ENCODE measurements at places on chromosomes 7 and 10.

- no peak for DNase-seq
Measured at GRCh38 chr10:522350-522749, 167.1 kb downstream of the DIP2C start.

DNA sequence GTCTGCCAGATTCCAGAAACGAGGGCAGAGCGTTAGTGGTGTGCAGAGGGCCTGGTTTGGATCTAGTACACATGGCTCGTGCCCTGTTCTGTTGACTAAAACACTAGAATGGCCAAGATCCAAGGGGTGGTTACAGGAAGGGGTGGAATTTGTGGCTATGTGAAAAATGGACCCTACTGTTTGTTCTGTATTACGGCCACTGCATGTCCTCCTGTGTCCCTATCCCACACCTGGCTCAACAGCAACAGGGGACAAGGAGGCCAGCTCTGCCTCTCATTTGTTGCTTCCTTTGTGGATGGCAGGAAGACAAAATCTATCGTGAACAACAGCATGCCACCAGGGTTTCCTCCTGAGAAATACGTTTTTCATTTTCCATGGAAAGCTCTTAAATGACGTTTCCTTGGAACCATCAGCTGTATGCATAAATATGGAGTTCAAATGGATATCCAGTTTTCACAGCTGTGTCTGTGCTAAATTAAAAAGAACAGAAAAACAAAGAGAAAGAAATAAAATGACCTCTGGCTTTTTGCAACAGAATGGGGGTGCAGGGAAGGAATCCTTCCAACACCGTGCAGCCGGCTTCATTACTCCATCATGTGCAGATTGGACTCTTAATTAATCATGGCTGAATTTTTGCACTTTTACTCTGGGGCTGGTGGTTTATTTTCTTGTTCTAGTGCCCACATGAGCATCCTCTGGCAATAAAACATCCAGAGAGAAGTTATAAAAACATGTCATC lies 318.9 kb downstream of the CXCL12 start:
- no peak for DNase-seq

DNA sequence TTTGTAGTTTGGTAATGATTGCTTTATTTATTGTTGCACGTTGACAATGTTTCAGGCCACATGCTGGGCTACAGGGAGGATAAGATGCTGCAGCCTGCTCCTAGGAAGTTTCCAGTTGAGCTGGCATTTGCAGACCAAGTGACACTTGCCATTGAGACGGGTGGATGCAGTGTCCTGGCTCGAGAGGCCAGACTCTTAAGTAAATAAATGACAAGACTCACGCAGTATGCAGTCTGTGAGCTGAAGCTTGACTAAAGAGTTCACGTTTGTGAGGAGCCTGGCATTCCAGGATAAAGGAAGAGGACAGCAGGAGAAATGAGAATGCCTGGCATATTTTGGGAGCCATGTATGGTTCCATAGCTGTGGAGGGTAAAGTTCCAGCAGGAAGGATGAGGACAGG lies 105.8 kb downstream of the BAMBI start:
- DNase-seq, result no peak

- no peak for DNase-seq
Measured at GRCh38 chr10:16995867-16996529, 133.6 kb downstream of the CUBN start.

GRCh38 chr7:16698200-16698905 lies 52.4 kb downstream of the BZW2 start:
- DNase-seq, result no peak

DNA sequence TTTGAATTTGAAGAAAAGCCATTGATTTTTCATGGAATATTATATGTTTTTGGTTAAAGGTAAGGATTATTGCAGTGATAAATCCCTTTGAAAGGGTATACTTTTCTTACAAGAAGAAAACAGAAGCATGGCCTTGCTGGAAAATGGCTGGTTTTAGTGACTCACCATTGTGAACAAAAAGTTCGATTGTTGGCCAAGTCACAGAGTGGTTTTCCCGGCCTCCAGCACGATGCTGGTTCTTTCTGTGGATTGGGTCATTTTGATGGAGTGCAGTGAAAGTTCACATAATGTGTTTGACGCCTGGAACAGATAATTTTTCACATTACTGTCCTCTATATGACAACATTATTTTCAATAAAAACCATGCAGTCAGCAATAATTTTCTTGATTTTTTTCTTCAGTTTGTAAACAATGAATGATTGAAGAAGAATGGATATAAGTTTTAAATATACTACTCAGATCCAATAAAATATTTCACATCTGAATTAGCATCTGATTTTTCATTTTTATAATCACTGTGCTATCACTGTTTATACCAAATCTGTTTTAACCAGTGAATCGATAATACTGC lies 60.9 kb downstream of the RBM20 start:
- DNase-seq, result no peak

DNA sequence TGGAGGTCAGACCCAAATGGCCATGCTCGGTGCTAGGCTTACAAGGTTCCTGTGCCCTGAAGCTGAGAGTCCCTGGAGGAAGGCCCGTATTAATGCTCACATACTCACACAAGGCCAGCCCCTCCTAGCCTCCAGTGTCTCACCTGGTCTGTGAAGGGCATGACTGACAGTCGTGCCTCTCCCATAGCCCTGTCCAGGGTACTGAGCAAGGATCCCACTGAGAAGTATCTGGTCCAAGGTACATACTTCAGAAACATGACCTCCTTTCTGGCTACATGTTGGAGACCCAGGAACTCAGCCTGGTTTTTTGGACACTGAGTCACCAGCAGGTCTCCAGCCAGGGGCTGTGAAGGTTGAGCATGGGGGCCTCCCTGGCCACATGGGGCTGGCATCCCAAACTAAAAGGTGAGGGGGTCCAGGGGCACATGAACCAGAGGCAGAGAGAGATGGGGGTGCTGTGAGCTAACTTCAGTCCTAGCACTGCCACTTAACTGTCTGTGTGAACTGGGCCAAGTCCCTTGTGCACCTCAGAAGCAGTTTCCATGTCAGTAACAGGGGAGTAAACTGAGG lies 17.6 kb upstream of the RASGEF1A start:
- DNase-seq, result no peak

DNA sequence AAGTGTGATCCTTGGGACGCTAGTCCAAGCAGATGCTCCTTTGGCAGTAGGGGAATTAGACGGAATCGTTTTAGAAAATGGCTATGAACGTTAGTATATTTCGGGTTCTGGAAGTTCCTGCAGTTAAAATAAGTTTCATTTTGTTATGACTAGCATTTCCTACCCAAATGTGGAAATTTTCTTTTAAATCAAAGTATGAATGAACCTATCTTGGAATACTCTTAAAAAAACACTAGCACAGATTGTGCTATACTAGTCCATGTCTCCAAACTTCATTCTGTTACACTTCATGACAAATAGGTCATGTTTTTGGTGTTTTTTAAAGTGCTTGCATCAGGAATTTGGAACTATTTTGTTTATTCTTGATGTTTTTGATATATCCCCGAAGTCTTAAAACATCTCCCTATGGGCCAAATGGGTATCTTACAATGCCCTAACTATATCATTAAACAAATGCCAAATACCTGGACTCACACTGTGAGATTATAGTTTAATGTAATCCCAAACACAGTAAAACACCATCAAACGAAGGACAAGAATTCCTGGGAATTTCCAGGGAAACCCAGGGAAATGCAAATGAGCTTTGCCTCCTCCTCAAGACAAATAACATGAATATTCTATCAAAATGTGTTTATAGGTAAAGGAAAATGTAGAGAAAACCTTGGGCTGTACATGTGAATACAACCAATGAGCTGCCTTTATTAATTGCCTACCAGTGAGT lies 75.9 kb upstream of the PTPRZ1 start:
- DNase-seq, result no peak

DNA sequence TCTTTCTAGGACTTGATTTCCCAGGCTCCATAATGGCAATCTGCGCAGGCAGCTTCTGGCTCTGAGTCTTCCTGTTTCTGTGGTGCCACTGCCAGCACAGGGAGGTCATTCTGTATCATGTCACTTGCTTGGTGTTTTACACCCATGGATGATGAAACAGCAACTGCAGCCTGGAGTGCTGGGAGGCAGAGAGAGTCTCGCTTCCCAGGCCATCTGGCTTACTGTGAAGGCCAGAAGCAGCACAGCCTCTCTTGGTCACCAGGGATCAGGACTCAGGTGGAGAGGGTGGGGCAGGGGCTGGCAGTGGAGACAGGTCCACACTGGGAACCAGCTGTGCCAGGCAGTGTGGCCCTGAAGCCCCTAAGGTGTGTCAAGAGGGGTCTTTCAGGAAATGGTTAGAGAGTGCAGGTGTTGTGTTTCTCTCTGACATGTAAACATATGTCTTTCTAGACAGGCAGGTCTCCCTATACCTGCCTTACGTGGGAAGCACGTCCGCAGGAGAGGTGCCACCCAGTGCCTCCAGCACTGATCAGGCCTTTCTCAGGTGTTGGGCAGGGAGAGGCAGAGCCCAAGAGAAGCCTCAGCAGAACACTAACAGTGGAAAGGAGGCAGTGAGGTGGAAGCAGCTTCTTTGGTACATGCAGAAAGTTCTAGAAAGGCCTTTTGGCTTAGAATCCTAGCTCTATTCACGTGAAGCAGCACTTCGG lies 71.4 kb downstream of the INSIG1 start:
- no peak for DNase-seq

DNA sequence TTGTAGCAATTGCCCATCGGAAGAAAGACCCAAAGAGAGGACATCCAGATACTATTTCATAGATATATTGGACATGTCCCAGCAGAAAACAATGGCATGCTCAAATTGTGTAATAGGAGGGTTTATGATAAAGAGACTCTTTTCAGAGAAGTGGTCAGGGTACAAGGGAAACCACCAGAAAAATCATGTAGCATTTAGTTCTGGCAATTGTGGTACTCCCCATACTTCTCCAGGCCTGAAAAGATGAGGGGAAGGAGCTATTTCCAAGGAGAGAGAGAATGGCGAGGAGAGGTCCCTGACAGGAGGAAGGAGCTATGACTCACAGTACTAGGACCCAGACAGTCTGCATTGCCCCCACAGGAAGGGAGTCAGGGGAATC lies 68.4 kb upstream of the ADO start:
- DNase-seq, result no peak

DNA sequence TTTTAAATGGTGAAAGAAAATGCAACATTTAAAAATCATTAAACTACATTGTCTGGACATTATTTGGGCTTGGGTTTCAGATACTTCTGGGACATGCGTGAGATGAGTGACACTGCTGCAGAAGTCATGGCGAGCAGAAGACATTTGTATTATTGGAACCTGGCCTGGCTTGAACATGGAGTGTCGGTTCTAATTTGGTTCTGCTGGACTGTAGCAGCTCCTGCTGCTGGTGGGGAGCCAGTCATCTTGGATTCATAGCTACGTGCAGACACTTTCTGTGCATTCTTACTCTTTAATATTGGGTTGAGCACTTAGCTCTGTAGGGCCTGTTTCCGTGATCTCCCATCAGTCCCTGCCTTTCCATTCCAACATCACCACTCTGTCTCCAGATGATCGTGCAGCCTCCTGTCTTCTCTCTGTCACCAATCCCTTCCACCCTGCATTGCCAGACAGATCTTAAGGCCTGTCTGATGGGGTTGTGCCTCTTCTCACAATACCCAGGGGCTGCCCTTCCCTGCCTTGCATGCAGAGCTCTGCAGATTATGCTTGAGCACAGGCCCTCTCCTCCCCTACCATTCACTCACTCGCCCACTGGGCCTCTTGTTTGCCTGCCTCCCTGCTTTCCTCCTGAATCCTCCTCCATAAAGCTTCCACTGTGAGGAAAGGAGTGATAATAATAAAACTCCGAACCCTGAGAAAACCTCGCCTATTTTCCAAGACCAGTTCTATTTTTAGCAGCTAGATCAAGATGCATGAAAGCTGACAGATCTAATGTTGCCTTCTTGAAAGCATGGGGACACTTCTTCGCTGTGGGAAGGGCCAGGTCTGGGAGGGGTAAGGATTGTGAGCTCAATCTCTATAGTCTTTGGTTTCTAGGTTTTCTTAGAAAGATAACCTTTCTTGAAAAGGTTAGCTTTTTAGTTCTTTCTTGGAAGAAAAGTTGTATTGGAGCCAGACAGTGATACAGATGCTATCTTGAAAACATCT lies 32.9 kb downstream of the CELF2 start:
- no peak for DNase-seq

GRCh38 chr10:113093188-113094113 lies 143.4 kb downstream of the TCF7L2 start:
- no peak for DNase-seq

- peak; percentile 58 for DNase-seq
Measured at GRCh38 chr7:131235489-131236317, 92.0 kb upstream of the MKLN1 start.

DNA sequence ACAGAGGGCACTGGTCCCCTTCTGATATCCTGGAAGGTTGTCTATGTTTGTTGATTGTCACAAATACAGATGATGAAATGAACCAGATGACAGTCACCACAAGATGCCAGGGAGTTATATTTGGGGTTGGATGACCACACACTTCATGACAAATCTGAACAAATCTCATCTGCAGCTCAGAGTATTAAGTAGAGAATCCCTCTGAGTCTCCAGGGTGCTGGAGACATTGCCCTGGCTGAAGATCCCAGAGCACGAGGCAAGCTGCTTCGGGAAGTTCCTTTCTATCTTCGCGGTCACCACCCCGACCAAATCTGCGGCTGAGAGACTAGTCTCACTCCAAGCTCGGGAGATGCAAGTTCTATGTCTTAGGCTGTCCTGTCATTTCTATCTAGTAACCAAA lies 9.0 kb downstream of the DENND2A start:
- DNase-seq, result no peak

DNA sequence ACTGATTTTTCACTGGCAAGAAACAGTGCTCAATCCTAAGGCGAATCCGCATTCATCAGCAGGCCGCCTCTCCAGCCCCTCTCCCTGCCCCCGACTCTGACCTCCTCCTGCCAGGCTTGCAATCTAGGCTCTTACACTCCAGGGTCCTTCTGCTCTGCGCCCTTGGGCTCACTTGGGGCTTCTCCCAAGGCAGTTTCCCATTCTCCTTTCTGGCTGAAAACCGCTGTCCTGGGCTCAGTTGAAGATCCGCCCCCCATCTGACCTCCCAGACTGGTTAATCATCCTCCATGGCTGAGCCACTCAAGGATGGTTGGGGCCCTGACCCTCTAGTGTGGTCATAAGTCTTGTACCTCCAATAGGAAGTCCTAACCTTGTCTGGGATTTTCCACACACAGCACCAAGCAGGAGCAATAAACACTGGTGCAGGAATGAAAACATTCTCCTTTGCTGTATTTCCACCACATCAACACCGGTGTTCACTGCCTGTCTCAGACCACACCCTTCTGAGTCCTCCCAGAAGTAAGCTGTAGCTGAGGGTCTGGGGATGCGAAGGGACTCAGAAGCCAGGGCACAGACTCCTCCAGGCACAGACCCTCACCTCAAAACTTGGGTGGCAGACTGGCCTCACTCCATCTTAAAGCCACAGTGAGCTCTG lies 42.4 kb downstream of the TNS3 start:
- no peak for DNase-seq

GRCh38 chr7:74299401-74299800 lies 10.2 kb downstream of the CLIP2 start:
- DNase-seq, result no peak

GRCh38 chr7:29620556-29620930 lies 56.9 kb downstream of the PRR15 start:
- no peak for DNase-seq

DNA sequence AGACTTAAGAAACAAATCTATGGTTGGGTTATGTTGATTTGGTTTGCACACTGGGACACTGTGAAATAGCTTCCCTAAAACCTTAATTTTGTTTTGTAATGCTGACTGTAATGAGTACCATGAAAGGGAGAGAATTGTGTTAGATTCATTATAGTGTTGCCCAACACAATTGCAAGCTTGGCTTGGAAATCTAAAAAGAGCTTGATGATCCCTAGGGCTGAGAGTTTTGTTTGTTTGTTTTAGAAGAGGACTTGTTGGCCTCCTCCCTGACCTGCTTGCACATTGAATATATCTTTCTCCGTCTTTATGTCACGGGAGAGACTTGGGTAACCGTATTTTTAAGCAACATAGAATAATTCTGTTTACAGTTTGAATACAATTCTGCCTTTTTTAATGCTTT lies 410.1 kb downstream of the ARL4A start:
- DNase-seq, result no peak
